ENCODE measurements at places on chromosomes 7 and 10.

DNA sequence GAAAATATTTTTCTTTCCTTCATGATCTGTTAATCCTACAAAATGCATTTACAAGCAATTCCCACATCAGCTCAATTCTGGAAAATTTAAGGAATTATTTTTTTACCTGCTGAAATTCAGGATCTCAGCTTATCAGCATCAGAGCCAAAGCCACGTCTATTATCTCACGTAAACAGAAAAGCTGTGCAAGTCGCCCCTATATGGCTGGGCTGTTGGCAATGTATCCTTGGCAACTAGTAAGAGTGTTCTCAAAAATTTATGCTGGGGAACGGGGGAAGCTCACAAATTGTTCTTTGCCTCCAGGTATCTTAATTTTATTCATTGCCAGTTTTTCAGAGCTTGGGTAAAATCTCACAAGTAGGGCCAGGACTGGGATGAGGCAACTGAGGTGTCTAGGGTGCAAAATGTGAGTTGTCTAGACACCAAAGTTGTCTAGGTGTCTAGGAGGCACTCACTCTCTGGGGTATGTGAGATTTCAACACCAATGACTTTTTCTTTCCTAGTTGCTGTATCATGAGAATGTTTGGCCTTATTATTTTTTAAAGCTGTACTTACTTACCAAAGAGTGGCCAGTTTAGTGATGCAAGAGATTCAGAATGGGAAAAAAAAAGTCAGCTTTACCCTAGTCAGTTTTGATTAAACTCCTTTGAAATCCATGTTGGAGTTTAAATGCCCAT is 5.1 kb downstream of the GSTO2 start:
- no peak for DNase-seq

DNA sequence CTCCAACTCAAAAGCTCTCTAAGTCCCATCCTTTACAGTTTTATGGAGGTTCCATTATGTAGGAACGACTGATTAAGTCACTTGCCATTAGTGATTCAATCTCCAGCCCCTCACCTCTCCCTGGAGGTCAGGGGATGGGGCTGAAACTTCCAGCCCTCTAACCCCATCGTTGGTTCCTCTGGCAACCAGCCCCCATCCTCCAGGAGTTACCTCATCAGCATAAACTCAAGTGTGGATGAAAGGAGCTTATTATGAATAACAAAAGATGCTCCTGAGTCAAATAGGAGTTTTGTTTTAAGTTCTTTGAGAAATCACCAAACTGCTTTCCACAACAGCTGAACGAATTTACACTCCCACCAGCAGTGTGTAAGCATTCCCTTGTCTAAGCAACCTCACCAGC is 494.3 kb upstream of the AUTS2 start:
- DNase-seq, result no peak

DNA sequence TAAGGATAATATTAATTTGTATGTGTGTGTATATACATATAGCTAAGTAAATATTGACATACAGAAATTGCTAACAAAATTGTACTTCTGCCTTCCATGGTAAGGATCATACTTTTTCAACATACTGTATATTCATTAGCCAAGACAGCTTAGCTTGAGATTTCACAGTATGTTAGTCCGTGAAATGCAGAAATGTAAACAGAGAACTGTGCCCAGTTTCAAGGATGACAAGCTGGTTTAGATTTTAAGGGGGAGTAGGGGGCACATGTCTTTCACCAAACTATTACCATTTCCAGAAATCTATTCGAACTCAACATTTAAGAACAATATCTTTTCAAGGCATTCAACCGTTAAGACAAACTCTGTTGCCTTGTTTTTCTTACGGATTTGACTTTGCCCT is 182.2 kb downstream of the SORCS1 start:
- DNase-seq, result no peak

GRCh38 chr7:93315896-93316295 is 83.7 kb downstream of the VPS50 start:
- no peak for DNase-seq

DNA sequence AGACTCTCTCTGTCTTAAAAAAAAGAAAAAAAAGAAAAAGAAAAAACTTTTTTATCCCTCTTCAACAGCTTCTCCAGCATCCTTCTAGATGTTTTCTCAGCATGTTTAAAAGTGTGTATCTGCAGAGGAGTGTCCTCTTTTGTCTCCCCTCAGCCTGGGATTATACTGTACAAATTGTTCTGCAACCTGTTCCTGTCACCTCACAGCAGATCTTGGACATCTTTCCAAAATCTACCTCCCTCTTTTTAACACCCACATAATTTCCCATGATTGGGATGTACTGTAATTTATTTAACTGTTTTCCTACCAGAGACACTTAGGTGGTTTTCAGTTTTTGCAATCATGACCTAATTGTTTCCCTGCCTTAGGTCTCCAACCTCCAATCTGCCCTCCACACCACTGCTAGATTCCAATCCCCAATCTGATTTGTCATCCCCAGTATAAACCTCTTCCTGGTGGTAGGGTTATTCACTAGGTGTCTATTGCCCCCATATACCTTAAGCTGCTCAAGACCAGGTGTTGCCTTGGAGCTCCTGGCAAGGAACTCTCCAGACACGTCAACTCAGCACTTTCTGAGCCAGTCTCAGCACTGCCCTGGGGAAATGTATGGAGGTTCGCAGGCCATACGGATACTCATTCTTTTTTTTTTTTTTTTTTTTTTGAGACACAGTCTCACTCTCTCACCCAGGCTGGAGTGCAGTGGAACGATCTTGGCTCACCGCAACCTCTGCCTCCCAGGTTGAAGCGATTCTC is 17.6 kb upstream of the DDIT4 start:
- no peak for DNase-seq

- peak; percentile 64 for DNase-seq
Measured at GRCh38 chr10:46006219-46006618, 24.2 kb downstream of the NCOA4 start.

DNA sequence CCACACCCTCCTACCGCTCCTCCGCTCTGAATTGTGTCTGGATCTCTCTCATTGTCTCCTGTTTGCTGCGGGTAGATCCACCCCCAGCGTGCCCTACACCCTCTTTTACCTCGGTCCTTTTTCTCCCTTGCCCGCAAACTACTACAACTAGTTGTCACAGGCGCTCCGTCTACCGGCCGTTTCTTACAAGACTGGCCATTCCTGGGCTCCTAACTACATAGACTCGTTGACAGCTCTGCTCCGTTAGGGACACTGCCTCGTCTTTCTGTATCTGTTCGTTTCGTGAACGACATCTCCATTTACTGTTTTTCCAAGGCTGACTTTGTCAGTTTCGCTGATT is 786 bp downstream of the TAF3 start:
- DNase-seq, result peak; percentile 62

DNA sequence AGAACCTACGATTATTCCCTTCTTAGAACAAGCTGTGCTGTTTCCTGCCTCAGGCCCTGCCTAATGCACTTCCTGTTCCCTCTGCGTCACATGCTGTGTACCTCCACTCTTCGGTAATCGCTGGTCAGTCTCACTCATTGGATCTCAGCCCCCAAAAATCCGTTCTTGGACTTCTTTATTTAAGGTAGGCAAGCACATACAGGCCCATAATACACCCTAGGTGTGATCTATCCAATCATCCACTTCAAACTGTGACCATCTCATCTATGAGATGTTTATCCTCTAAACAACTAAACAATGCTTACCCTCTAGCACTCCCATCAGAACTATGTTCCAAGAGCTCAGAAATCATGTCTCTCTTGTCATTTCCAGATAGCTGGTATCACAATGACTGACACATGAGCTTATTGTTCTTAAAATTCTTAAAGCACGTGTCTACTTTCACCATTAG is 83.9 kb downstream of the CADPS2 start:
- DNase-seq, result peak; percentile 1

- DNase-seq, result no peak
Measured at GRCh38 chr10:22022257-22023032, 18.9 kb upstream of the DNAJC1 start.

GRCh38 chr7:4739528-4739992 is 35.9 kb upstream of the AP5Z1 start:
- peak; percentile 30 for DNase-seq

DNA sequence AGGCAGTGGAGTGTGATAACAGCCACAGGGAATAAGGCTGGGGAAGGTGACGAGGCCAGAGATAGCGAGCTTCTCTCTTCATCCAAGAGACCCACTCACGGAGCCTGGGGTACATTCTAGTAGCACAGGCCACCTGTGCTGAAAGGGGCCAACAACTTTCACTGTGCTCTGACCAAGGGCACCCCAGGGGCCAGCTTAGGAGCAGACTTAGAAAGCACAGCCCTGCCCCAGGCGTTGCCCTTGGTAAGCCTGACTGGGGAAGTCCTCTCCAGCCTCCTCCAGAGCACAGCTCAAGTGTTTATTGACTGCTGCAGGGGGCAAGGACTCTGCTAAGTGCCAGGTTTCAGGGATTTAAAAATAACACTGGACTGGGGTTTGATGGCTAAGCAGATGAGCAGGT is 44.7 kb downstream of the EBF3 start:
- no peak for DNase-seq

GRCh38 chr10:72126184-72126871 is 38.0 kb upstream of the SPOCK2 start:
- DNase-seq, result peak; percentile 50

GRCh38 chr7:105279688-105280007 is 109.1 kb downstream of the SRPK2 start:
- no peak for DNase-seq

DNA sequence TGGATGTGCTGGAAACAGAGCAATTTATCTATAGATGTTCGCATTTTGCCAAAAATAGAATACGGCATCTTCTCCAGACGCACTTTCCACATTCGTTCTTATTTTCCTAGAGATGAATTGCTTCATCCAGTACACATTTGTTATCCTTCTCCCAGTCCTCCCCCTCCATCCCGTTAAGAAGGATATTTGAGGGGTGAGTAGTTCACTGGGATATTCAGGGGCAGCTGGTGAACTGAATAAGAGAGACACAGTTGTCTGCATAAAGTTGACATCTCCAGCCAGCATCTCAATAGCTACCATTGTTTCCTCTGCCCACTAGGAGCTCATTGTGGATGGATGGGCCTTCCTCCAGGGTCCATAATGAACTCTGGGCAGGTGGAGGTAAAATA is 456.8 kb upstream of the NRP1 start:
- DNase-seq, result no peak

- DNase-seq, result no peak
Measured at GRCh38 chr7:29547421-29547820, 16.2 kb upstream of the PRR15 start.

DNA sequence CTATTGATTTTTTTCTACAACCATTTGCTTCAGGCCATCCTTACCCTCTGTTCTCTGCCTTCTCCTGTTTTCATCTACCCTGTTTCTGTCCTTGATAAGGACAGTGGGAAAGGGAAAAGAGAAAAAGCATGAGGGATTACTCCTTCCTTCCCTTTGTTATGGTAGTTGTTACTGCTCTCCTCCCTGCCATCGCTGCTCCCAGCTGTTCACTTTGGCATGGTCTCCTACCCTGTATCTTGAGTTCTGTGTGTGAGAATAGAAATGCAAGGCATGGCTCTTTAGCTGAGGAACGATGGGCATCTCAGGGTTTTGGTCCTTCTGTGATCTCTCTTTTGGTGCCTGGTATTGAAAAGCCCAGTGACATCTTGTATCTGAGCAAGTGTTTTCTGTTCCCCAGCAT is 6.4 kb downstream of the CCSER2 start:
- DNase-seq, result no peak

DNA sequence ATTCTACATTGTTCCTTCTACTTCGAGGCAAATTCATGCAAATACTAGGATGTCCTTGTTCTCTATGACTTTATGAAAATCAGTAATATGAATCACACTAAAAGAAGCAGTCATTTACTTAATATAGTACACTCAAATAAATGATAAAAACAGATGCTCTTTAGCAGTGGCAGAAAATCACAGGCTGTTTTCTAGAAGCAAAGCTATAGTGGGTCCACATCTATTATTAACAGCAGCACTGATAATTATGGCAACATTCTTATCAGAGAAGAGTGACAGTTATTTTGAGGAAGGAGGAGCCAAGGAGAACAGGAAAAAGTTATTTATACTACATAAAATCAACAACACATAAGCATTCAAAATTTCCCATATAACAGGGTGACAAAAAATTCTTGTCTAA is 16.5 kb downstream of the KIF5B start:
- DNase-seq, result no peak

- no peak for DNase-seq
Measured at GRCh38 chr7:1675673-1676549, 5.8 kb downstream of the ELFN1 start.

- DNase-seq, result no peak
Measured at GRCh38 chr10:129741978-129742741, 221.9 kb downstream of the EBF3 start.

DNA sequence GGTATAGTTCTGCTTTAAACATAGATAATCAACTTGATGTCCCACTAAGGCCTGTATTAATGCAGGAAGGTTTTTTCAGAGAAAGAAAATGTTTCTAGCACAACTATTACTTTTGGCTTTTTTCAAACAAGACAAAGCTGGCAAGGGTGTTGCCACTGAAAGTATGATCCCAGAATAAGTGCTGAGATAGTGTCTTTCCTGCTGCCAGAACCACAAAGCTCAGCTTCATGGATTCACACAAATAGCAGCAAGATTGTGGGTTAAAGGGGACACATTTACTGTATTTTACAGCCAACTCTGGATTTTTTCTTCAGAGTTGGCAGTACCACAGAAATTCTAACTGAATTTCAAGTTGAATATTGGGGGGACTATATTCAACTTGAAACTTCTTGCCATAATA is 4.3 kb downstream of the NCOA4 start:
- DNase-seq, result no peak

DNA sequence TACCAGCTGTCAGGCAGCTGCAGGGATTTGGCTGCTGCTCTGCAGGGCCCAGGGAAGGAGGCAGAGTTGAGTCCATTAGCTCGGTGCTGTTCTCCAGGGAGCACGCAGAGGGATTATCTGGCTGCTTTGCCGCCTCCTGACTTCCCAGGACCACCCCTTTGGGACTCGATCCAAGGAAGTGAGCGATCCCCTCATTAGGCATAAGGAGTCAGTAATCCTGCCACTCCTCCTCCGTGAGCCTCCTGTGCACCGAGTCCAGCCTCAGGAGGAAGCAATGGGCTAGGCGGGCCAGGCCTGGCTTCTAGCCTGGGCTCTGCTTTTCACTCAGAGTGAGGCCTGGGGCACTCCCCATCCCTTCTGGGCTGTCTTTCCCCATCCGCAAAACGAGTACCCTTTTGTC is 417.9 kb downstream of the RPS24 start:
- no peak for DNase-seq

All from epithelial cell of esophagus (primary cell).